Stimulated activated CD4-positive, alpha-beta T cell treated with anti-CD3 and anti-CD28 coated beads, Interleukin-2, amount 100 ng/mL, for 4 hours (primary cell): ENCODE measurements at places on chromosomes 5 and 9.

DNA sequence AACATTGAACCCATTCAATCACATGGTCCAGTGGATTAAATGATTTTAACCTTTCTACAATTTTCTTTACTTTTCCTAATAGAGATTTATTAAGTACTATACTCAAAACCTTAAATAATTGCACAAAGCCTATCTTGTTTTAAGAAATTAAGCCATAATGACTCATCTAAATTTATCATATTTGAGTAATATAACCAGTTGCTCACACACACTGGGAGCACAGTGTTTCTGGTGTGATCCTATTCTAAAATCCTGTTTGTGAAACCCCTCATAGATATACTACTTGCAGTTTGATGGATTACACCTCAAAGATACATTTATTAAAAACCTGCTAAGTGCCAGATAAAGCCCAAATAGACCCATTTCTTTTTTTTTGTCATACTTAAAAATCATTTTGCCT, 668.3 kb upstream of the CDH18 start:
- no peak for DNase-seq

GRCh38 chr5:176796411-176796810, 13.9 kb upstream of the UNC5A start:
- no peak for DNase-seq

- no peak for DNase-seq
These were observed 20.5 kb downstream of the ADGRD2 start for GRCh38 chr9:124470726-124471125.

GRCh38 chr5:168798065-168799023, 219.2 kb upstream of the PANK3 start:
- DNase-seq: no peak

DNA sequence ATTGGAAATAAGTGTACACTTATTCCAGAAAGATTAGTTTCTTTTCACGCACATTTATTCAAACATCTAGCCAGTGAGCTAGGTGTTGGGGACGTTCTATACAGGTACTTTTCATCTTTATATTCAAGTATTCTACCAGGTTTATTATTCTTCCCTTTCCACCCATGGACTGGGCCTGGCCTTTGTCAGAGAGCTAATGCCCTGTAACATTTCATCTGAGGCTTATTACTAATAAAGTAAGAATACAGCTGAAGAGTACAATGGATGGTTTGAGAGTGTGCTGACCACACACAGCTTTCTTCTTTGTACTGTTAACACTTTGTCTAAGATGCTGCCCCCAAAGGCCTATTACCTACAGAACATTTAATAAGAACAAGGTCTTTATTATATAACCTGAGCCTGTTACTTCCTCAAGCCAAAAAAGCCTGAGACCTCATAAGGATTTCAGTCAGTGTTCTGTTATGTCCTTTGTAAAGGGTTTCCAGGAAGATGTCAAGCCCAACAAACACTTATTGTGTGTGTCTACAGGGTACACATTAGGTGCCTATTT, 93.5 kb downstream of the ZNF608 start:
- no peak for DNase-seq

DNA sequence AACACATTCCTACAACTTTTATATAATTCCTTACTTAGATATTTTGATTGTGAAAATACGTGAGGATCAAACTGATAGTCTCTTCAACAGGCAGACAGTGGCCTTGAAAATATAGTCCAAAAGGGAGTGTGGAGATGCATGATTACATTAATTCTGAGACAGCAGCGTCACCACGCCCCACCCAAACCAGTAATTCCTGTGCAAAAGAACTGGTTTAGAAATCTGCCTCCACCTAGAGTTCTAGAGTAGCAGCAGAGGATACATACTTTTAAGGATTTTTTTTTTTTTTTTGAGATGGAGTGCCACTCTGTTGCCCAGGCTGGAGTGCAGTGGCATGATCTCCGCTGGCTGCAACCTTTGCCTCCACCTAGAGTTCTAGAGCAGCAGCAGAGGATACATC, 1.6 kb upstream of the TUT7 start:
- DNase-seq: no peak

DNA sequence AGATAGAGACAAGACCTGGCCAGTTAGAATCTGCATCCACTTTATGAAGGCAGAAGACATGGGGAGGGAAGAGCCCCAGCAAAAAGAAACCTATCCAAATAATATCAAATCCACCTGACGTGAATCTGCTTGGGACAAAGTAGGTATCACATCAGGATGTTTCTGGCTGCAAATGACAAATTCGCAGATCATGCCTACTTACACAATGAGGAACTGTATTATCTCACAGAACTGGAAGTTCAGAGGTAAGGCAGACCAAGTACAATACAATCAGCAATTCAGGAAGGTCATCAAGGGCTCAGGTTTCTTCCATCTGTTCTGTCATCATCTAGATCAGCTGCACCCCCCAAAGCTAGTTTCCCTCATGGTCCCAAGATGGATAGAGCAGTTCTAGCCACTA, 13.2 kb upstream of the NR4A3 start:
- DNase-seq: no peak

DNA sequence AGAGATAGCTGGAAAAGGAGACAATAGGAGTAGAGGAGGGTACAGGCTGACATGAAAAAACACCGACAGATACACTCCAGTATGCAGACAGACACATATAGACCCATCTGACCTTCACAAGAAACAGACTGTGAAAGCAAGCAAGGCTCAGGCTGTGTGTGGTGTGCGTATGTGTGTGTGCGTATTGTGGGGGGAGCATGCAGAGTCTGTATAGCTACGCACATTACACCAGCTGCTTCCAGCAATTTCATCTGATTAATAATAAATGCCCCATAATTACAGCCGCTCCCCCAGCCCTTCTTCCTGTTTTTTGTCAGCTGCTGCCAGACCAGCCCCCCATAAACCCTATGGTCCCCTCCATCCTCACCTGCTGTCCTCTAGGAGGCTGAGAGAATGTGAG, 6.7 kb downstream of the CNTFR start:
- DNase-seq: no peak

DNA sequence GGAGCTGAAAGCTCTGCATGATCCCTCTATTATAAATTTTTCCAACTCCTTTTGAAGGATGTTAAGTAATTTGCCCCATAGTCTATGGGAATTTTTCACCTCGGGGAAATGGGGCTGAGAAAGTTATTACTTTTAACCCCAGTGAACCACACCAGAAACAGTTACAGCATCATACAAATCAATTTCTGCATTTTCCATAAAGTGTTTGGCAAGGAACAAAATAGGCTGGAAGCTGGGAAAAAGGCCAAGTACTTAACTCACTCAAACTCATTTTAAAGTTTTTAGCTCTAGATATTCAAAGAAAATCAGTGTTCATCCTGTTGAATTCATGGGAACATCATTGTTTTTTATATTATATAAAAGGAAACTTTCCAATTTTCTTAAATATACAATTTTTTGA, 160.9 kb downstream of the SH3GL2 start:
- no peak for DNase-seq

DNA sequence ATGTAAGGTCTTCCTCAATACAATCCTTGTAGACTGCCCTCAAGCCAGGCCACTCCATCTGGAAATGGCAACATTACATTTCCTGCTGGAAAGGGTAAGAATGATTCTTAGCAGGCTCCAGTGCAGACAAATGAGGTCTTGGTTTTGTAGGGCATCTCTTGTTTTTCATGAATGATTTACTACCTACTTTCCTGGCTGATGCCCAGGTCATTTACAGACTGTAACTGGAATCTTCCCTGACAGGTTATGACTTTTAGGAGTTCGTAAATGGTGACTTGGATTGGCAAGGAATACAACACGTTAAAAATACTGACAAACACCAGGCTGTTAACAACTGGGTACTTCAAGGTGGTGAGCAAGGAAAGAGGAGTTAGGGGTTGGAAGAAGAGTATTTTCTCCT, 510.5 kb upstream of the TNC start:
- no peak for DNase-seq

GRCh38 chr5:19745247-19745646, 242.8 kb downstream of the CDH18 start:
- DNase-seq: no peak

DNA sequence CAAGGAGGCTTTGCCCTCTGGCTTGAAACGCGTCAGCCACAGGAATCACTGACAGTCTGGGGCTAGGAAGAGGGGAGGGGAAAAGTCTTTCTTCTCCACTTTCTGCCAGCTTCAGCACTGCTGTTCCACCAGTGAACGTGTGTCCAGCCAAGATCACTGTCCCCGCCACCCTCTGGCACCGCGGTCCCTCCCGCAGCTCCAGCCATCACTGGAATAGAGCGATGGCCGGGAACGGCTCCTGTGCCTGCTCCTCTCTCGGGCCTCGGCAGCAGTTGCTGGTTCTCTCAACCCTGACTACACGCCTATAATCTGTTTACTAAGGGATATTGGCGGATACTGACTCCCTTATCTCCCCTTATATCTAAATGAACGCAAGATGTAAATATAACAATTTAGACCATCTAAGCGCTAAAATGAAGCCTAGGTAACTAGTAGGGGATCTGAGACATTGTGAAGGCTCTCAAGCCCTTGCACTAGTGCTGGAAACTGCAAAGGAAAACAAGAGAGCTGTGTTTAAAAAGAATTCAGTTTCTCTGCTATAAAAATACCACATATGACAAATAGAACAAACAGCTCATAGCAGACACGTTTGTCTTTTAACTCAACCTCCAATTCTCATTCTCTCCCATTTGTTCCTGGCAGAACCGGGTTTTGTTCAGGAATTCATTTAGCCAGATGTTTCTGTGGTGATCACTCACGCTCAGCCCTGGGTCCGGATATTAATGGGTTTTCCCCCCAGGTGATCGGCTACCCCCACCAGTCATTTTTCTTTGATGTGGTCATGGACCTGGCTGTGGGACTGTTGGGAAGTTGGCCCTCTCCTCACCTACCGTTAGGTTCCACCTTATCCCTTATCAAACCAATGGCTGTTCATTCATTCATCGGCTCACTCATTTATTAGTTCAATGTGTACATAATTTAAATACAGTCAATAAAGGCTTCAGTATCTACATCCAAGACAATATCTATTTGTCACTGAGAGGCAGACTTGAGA, 149.8 kb downstream of the MED10 start:
- no peak for DNase-seq

- no peak for DNase-seq
These were observed 346.2 kb upstream of the CTNND2 start for GRCh38 chr5:12250454-12250853.

DNA sequence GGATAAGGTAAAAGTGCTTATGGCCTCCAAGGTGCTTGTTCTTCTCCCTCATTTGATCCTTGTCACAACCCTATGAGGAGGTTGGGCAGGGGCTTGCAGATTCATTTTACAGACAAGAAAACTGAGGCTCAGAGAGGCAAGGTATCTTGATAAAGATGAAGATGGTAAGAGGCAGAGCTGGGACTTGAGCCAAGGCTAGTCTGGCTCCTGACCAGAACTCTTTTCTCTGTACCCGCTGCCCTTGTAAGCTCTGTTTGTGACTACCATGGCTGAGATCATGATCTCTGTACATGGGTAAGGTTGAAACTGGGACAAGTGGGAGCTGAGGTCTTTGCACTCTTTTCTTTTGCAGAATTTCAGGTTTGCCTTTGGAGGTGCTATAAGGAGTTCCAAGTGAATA, 33.6 kb downstream of the SEC61B start:
- DNase-seq: no peak

DNA sequence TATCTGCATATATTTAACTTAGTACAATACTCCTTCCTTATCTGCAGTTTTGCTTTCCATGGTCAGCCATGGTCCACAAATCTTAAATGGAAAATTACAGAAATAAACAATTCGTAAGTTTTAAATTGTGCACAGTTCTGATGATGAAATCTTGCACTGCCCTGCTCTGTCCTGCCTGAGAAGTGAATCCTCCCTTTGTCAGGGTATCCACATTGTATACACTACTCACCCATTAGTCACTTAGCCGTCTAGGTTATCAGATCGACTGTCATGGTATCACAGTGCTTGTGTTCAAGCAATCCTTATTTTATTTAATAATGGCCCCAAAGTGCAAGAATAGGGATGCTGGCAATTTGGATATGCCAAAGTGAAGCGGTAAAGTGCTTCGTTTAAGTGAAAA, 8.3 kb upstream of the YTHDC2 start:
- no peak for DNase-seq

DNA sequence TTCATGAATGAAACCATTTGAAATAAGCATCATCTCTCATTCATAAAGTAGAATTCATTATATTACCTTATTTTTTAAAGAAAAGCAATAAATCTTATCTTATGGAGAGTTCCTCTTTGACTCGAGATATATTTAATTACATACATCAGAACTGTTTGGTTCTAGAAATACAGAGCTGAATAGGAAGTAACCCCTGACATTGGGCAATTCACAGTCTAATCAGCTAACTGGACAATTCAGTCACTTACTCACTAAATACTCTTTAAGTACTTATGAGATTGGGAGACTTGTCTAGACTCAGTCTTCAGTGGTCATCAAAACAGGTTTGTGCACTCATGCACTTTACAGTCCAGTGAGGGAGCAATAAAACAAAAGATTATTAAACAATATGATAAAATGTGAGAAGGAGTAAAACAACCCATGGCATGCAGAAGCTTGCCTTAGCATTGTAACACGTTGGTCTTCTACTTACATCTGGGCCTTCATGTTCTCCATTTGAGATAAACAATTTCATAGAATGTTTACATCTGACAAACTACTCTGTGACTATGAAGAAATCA, 11.5 kb upstream of the FBXO38 start:
- no peak for DNase-seq

GRCh38 chr5:24668050-24668449, 23.3 kb upstream of the CDH10 start:
- DNase-seq: no peak

DNA sequence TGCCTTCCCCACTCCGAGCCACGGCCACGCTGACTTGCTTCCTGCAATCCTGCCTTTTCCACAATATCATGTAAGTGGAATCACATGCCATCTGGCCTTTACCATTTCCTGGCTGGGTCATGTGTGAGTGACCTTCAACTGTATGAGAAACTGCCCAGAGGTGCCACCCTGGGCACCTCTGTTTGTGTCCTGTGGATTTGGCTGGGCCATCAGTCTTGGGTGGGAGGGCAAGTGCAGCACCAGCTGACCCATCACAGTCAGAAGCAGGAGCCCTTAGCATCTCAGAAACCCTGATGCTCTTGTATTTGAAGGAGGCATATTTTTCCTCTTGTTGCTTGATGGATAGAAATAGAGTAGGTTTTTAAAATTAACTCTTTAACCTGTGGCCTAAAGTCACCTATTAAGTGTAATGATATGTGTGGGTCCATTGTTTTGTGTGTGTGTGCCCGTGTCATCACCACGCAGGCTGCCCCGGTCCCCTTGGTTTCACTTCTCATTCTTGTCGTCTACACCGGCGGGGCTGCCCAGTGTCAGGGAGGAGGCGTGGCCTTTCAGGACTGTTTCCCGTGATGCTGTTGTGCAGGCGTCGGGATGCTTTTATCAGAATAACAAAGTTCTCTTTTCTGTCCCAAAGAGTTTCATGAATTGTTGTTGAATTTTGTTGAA, 52.1 kb upstream of the CACNA1B start:
- DNase-seq: no peak

- DNase-seq: no peak
These were observed 233.8 kb downstream of the HSPA4 start for GRCh38 chr5:133285583-133286021.

GRCh38 chr5:37846786-37847310, 7.0 kb upstream of the GDNF start:
- DNase-seq: no peak
